ENCODE measurements at places on chromosomes 2 and 18.

DNA sequence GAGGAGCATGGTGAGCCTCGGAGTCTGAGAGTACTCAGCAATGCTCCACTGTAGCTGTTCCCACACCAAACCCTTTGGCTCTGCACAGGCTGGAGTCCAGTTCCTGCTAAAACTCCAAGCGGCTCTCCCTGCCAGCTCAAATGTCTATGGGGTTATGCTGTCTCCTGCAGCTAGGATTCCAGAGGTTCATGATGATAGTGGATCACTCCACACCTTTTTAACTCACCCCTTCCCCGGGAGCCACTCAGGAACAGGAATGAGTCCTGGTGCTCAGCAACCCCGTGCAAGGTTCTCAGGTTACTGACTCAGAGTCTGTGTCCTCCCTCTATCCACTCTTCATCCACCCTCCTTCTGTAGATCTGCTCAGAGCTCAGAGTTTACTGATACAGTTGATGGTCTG lies 410.0 kb downstream of the CDH19 start:
- DNase-seq = no peak

GRCh38 chr2:9668687-9669345 lies 38.0 kb upstream of the YWHAQ start:
- DNase-seq = no peak

GRCh38 chr2:158732573-158733429 lies 62.3 kb upstream of the DAPL1 start:
- no peak for DNase-seq

DNA sequence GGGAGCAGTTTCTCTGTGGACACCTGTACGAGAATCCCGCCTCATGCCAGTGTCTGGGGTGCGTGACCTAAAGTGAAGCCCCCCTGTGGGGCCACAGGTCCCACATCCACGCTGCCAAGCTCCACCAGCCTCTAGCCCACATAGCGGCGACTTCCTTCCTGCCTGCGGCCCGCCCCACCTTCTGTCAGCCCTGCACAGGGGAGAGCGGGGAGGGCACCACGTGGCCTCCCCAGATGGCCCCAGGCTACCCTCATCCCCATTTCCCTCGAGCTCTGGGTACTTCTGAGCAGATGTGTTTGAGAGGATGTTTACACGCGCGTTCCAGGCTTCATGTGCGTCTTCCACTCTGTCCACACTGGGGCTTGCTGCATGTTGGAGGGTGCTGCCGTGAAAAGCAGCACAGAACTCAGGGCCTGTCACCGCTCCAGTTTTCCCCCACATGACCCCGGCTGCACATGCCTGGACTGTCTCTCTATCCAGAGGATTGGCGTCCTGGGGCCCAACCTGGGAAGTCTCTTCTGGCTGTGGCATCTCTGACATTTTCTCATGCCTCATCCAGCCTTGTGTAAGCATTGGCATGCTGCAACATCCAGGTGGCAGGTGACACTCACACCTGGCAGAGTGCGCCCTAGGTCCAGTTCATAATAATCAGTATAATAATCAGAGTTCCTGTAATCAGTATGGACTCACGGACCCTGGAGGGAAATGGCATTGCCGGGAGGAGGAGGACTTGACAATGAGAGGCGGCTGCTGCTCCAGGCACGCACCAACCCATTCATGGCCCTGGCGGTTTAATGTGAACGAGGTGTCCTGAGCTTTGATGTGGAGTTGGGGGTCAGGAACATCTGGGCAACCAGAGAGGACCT lies 146.3 kb upstream of the TWIST2 start:
- no peak for DNase-seq

DNA sequence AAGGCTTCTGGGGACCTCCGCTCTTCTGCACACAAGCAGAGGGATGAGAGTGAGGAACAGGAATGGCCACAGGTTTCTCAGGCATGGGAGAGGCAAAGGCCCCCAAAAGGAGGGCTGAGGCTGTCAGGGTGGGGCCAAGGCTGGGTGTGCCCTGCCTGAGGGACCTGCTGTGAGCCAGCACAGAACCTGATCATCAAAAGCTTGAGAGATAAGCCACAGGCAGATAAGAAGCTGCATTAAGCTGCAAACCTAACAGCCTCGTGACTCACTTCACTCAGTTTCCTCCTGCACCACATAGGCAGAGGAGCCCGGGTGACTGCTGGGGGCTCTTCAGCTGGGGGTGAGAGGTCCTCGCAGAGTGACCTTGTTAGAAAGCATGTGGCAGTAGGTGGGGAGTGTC lies 64.5 kb upstream of the LAPTM4A start:
- no peak for DNase-seq

- DNase-seq = no peak
These were observed 108.4 kb upstream of the MCFD2 start for GRCh38 chr2:47024046-47024445.

DNA sequence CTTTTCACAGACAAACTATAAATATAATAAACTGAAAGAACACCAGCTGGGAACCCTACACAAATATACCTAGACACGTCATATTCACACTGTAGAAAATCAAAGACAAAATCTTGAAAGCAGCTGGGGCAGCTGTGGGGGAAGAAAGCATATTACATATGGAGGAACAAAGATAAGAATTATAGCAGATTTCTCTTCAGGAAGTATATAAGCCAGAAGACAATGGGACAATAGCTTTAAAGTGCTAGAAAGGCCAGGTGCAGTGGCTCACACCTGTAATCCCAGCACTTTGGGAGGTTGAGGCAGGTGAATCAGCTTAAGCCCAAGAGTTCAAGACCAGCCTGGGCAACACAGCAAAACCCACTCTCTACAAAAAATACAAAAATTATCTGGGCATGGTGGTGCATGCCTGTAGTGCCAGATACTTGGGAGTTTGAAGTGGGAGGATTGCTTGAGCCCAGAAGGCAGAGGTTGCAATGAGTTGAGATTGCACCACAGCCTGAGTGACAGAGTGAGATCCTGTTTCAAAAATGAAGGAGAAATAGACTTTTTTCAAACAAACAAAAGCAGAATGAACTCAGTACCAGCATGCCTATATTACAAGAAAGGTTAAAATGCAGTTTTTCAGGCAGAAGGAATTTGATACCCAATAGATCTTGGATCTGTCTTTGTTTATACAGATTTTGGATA lies 26.8 kb upstream of the ERCC3 start:
- no peak for DNase-seq

- peak; percentile 85 for DNase-seq
These were observed 236.4 kb downstream of the ALPK2 start for GRCh38 chr18:58392324-58393000.

DNA sequence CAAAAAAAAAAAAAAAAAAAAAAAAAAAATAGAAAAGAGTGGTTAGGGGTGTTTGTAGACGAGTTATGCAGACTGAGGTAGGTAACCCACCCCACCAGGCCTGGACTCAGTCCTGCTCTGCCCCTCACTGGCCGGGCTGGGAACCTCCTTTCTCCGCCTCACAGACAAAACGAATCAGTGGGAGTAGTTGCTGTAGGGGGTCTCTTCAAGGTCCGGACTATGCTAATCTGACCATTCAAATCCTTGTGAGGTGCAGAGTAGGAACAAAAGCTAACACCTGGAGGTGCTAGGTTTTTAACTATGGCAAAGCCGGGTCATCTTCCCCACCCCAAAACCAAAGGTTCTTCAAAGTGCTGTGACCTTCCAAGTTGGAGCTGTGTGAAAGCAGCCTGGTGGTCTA lies 223.7 kb downstream of the SLC4A3 start:
- no peak for DNase-seq

DNA sequence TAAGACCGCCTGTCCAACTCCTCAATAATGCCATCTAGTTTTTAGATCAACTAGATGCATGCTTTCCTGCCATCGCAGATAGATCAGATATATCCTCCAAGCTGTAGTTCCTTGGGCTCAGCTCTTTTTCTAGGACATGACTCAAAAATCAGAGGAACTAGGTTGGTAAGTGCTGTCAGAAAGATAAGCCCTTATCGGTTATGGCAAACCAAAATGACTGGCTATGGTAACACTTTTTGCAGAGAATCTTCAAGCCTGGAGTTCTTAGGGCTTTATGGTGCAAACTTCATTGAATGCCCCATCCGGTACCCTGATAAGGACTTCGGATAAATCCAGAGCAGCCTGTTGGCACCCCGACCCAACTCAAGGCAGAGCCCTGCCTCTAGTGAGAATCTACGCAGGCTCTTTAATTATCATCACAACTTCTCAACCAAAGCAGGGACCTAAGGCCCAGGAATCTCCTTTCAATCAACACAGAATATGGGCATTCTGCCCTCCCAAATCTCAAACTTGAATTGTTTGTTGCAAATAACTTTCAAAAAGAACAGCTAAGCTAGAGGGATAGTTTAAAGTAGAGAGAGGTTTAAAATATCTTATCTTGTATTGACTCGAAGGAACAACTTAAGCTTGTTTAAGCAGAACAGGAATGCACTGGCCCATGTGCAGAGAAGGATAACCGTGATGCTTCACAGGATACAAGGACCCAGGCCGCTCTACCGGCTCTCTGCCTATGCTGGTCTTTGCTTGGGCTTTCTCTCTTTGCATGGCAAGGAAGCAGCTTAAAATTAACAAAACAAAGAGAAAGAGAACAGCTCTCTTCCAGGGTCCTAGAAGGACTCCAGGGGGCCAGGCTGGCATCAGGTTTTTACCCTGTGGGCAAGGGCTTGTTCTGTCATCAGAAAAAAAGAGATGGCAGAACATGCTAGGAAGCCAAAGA lies 3.4 kb upstream of the CYP1B1 start:
- DNase-seq = no peak

- DNase-seq = no peak
These were observed 520.8 kb downstream of the RNF144A start for GRCh38 chr2:7437716-7438632.
